GM03348 (cell line): ENCODE measurements at places on chromosomes 11 and 22.

DNA sequence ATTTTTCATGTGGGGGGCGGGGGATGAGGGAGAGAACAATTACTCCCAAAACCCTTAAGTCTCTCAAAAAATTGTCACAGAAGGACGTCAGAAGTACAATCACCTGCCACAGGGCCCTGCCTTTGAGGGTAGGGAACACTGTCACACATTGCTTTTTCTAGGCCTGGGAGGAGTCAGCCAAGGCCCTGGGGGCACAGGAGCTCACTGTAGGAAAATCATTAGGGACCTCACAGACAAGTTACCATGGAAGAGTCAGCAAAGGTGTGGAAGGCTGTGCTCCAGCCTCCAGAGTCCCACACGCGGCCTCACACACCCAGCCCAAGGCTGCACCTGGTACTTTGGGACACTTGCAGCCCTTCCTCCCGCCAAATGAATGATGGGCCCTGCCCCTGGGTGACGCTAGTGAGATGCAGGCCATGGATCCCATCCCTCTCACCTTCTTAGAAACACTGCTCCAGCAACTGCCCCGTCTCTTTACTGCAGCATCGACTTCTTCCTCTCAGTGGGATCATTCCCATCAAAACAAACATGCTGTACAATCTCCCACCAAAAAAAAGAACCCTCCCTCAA is 3.3 kb downstream of the PLEKHA7 start:
- no peak for DNase-seq

DNA sequence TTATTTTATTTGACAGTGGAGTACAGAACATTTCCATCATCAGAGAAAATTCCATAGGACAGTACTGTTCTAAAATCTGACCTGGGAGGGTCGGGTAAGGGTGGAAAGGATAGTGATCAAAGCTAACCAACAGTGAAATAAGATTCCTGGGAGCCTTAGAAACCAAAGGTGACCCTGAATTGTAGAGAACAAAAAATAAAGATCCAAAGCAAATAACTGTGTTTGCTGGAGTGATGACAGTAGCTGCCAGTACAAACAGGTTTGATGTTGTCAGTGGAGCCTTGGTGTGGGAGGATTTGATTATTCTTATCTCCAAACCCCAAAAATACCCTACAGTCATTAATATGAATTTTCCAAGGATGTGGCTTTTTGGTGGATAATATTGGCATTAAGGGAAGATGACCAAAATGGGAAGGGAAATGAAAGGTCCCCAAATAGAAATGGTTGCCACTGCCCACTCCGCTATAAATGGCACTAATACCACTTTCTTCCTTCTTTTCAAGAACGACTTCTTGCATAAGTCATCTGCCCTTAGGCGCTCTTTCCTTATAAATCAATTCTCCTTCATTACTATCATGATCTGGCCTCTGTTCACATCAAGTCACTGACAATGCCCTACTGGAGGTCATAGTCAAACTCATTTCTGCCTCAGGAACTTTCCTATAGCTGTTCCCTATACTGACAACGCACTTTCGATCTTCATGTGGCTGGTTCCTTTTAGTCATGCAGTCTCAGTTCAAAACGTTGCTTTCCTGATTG is 44.4 kb downstream of the EHF start:
- no peak for DNase-seq

- peak; percentile 38 for DNase-seq
Observed at GRCh38 chr11:118791961-118792569, 1.1 kb upstream of the DDX6 start.

DNA sequence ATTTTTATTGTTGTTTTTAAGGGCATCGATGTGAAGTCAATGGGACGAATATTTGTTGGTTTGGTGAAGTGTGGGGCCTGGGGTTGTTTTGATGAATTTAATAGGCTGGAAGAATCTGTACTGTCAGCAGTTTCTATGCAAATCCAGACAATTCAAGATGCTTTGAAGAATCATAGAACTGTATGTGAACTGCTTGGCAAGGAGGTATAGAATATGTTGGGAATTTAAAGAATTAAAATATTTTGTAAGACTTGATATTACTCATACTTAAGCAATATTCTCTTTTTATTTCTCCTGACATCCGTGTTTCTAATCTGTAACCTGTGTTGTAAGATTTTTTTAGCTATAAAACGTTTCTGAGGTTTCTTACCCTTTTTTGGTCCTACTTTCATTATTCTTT is 61.6 kb downstream of the DYNC2H1 start:
- peak; percentile 21 for DNase-seq

GRCh38 chr11:61071208-61071681 is 31.0 kb upstream of the CD5 start:
- no peak for DNase-seq

DNA sequence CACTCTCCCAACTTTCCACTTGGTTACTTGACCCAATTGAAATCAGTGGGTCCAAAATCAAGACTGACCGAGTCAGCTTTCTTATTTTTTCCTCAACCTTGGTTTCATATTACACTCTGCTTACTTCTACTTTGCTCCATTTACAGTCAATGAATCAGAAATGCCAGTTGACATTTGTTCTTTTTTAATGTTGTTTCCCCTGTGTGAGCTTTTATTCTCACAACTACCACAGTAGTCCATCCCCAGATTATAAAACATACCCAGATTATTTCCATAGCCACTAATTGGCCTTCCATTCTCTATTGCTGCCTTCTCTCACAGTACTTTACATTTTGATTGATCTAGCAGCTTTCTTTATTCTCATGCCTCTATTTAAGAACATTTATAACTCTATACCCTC is 50.0 kb downstream of the DNAJC24 start:
- DNase-seq = no peak

GRCh38 chr22:17384612-17385330 is 15.5 kb downstream of the CECR2 start:
- no peak for DNase-seq

DNA sequence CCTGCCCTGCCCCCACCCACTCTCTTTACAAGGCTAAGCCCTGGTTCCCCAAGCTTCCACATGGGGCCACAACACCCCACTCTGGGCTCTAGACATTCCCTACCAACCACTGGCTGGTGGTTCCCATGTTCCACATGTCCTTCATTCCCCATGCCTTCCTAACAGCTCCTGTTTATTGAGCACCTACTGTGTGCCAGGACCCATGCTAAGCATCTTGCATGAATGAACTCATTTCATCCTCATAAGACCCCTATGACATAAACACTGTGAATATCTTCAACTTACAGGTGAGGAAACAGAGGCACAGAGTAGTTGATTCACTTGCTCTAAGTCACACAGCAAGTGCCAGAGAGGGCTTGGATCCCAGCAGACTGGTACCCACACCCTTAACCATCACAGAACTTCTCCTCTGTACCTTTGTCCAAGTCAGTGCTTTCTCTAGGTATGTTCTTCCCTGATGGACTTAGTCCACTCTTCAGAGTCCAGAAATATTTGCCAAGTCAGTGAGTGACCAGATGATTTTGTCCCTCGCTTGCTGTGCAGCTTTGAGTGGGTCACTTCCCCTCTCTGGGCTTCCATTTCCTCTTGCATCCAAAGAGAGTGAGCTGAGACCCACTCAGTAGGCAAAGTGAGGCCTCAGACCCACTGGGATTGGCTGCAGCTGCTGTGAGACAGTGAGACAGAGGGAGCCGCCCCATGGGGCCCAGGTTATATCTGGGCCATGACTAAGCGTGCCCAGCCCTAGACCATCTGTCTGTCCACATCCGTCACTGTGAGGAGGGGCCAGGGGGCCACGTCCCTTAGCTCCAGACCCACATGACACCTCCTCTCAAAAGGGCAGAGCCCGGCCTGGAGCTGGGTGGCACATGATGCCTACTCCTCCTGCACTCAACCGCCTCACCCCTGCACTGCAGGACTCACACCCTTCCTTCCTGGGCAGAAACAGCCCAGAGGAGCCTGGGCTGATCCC is 132.4 kb downstream of the MN1 start:
- no peak for DNase-seq

GRCh38 chr11:36478700-36479329 is 31.3 kb downstream of the TRAF6 start:
- DNase-seq = peak; percentile 60

- no peak for DNase-seq
Observed at GRCh38 chr11:73270016-73270854, 1.9 kb upstream of the P2RY6 start.

GRCh38 chr11:120167659-120168058 is 29.7 kb upstream of the TRIM29 start:
- DNase-seq = no peak

DNA sequence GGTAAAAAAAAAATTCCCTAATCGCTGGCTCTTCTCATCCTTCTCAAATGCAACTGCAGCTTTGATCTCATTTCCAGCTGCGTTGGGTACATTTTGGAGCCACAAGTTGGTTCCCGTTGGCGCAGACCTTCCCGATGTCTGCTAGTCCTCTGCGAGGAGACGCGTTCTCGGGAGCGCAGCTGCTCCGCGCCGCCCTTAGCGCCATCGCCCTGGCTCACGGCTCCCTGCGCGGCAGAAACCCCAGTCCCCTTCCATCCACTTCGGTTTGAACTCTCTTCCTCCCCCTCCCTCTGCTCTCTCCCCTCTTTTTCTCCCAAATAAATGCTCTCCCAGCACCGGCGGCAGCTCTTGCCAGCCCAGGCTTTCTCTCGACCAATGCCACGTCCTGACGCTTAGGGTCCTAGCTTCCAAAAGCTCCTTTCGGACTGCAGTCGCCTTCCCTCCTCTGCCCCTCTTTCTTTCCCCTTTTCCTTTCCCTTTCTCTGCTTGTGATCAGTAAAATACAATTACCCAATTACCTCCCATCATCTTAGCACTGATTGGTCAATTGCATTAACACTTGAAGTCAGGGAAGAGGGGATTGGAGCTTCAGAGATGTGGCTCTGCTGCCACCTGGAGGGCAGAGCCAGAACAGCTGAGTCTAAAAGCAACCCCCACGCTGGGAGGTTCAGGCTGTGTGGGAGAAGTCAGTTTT is 1165.7 kb downstream of the LRRC4C start:
- DNase-seq = peak; percentile 91

- no peak for DNase-seq
Observed at GRCh38 chr11:35387111-35387982, 32.0 kb downstream of the SLC1A2 start.

DNA sequence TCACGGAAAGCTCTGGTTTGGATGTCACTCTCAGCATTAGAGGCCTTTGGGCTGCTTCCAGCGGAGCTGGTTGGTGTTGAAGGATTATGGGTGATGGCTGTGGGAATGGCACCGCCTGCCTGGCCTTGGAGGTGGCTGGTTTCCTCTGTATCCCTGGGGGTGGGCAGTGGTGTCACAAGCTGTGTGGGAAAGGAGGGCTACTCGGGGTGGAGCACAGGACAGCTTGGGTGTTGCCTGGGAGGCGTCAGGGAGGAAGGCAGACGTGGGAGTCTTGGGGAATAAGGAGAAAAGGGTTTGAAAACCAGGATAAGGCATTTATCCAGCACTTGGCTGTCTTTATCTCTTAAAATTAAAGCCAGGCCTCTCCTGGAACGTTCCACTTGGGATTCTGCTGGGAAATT is 71.8 kb downstream of the ADAMTS15 start:
- DNase-seq = no peak

DNA sequence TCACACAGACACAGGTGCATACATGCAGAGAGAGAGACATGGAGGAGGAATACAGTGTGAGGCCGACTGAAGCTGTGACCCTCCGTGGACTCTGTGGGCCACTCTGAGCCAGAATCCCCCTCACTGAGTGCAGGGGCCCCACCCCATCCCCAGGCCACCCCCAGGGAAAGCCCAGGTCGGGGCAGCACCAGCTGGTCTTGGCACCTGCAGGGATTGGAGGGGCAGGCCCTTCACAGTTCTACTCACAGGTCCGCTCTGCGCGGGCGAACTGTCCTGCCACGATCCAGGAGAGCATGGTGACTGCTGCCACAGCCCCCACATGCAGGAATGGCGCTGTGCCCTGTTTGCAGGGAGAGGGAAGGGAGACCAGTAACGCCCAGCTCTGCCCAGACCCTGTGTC is 16.3 kb upstream of the KLHL35 start:
- DNase-seq = no peak

DNA sequence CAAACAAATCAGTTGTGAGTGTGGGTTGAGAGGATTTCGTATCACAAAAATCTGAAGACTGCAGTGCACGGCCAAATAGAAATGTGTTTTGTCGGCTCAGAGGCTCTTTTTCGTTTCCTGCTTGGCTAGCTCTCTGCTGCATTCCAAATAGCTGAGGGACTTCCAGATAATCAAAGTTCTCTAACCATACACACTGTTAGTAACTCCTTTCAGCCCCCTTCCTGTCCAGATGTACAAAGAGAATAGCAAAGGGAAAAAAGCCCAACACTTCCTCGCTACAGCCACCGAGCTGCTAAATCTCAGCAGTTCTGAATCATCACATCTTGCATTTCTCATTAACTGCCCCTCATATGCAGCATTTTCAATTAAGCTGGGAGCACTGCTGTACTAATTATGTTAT is 203.1 kb downstream of the TENM4 start:
- peak; percentile 84 for DNase-seq

- DNase-seq = peak; percentile 77
Observed at GRCh38 chr22:32079130-32080089, 36.3 kb downstream of the SLC5A1 start.

DNA sequence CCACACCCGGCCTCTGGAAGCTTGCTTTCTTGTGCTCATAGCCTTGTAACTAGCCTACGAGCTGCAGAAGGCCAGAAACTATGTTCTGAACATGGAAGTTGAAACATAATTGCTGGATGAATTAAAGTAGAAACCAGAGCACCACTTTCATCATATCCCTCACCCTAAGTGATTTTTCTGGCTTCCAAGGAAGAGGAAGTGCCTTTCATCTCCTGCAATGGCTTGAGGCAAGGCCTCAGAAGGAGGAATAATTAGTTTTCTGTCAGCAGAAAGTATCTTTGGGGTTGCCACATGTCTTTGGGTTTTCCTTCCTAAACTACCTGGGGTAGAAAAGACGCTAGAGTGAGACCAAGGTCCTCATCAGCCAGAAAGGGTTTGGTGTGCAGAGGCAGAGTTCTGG is 14.5 kb downstream of the RPL27A start:
- no peak for DNase-seq

DNA sequence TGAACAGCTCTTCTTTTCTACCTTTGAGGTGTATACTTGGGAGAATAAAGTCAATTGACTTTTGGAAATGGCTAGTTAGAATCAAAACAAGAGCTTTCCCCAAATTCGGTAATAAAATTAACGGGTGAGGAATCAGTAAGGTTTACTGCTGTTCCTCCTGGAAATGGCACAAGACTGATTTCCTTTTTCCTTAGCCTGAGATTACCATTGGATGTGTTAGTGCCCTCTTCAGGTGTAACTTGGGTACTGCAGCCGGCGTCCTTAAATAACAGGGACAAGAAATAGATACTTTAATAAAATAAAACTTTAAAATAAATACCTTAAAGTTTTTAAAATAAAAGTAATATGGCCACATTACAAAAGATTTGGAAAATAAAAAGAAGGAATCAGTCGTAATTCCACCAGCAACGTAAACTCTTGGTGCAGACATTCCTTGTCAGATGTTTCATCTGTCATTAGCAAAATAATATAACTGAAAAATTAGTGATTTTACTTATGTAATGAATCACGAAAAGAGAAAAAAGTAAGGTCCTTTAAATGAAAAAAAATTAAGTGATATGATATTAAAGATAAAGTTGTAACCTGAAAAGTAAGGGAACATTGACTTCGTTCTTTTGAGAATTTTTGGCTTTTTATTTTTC is 29.7 kb downstream of the ZFTA start:
- peak; percentile 76 for DNase-seq
